ENCODE measurements at places on chromosomes 1 and 21. TPM values are rescaled to one million over a fixed set of nuclear protein-coding genes. Genes with fewer than 3 reads are reported as not detected.

Gene PTGFRN
- 79.4 TPM for polyA plus RNA-seq

Gene POFUT2
- polyA plus RNA-seq: 14.1 TPM

Gene PPCS
- polyA plus RNA-seq: 57.9 TPM

Gene TRIM46
- 2.0 TPM for polyA plus RNA-seq

Gene AK5
- polyA plus RNA-seq: 0.37 TPM

Gene JMJD4
- polyA plus RNA-seq: 21.1 TPM

Gene ST6GALNAC5
- 6.3 TPM for polyA plus RNA-seq

Gene BRINP3
- polyA plus RNA-seq: not detected

Gene DUSP10
- 64.8 TPM for polyA plus RNA-seq

Gene C1orf105
- not detected for polyA plus RNA-seq

Gene PRDM16
- 0.22 TPM for polyA plus RNA-seq

Gene RYR2
- 0.23 TPM for polyA plus RNA-seq

Gene TCHHL1
- polyA plus RNA-seq: not detected

Gene TFAP2E
- 0.10 TPM for polyA plus RNA-seq

Gene PLA2G2A
- 0.10 TPM for polyA plus RNA-seq

Data from mammary epithelial cell (primary cell).